ENCODE measurements at places on chromosomes 1 and 21.
A peak's percentile ranks its signal among the peaks of the same experiment; 100 is the strongest.

DNA sequence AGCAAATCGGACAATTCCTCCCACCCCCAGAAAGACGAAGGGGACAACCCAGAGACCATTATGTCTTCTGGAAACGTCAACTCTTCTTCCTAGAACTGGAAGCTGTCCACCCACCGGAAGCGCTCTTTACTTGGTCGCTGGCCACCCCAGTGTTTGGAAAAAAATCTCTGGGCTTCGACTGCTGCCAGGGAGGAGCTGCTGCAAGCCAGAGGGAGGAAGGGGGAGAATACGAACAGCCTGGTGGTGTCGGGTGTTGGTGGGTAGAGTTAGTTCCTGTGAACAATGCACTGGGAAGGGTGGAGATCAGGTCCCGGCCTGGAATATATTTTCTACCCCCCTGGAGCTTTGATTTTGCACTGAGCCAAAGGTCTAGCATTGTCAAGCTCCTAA lies 3.2 kb downstream of the S1PR1 start:
- peak; percentile 24 for DNase-seq

- DNase-seq = no peak
These were observed 42.7 kb downstream of the ST3GAL3 start for GRCh38 chr1:43750083-43750482.

- no peak for DNase-seq
These were observed 278.9 kb downstream of the SEC16B start for GRCh38 chr1:177690996-177691395.

DNA sequence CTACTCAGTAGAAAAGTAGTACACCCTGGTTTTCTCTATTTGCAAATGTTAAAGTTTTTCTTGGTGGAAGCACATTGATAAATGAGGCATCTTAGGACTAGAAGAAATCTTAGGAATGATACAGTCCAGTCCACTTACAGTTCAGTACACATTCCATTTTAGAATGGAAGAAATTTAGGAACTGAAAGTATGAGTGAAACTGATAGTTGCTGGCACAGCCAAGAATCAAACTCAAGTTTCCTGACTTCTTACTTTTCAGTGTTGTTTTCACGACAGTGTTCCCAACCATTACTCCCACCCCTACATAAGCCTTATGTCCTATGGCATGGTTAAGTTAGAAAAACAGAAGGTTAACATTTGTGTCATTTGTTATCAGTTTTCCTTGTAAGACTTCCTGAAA lies 258.5 kb downstream of the BACH1 start:
- DNase-seq = no peak

DNA sequence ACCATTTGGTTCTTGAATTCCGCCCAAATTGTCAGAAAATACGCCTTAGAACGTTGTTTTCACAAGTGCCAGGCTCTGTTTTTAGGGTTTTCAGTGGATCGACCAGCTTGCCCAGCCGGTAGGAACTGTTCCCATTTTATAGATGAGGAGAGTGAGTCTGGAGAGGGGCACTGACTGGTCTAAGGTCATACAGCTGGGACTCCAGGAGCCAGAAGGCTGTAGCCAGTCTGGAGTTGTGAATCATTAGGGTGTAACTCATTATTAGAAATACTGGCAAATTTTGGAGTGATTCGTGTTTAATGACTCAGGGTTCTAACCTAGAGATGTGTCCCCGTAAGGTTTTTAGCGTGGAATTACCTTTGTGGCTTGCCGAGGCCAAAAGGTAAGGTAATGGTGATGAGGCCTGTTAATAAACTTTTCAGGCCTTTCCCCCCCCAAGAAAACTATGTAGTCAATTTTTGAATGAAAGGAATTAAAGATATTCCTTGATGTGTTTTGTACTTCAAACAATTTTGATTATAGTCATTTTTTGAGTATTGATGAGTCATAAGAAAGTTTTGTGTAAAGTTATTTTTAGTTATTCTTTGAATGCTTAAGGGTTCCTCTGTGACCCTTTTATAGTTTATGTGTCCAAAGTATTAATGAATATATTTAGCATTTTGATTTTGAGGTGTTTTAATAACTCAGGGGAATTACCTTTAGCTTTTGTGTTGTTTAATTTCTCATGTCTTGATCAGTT lies 2.1 kb downstream of the DYRK1A start:
- DNase-seq = no peak

DNA sequence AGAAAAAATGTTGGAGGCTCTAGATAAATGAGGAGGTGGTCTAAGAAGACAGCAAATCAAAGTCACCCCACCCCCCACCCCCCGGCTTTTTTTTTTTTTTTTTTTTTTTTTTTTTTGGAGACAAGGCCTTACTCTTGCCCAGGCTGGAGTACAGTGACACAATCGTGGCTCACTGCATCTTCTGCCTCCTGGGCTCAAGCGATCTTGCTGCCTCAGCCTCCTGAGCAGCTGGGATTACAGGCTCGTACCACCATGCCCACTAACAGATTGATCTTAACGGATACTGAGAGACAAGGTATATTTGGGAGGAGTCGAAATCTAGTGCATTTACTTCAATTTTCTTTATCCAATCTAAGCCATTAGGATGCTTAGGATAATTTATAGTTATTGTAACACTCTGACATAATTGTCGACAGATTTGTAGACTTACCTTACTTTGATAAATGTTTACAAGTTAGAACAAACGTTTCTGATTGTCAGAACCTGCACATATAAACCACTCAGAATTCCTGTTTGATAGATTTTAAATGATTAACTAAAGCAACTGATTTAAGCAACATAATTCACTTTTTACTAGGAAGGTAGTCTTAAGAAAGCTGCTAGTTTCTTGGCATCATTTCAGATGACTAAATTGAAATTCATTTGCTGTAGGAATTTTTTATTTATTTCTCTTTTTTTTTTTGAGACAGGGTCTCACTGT lies 33.7 kb upstream of the NBL1 start:
- no peak for DNase-seq

DNA sequence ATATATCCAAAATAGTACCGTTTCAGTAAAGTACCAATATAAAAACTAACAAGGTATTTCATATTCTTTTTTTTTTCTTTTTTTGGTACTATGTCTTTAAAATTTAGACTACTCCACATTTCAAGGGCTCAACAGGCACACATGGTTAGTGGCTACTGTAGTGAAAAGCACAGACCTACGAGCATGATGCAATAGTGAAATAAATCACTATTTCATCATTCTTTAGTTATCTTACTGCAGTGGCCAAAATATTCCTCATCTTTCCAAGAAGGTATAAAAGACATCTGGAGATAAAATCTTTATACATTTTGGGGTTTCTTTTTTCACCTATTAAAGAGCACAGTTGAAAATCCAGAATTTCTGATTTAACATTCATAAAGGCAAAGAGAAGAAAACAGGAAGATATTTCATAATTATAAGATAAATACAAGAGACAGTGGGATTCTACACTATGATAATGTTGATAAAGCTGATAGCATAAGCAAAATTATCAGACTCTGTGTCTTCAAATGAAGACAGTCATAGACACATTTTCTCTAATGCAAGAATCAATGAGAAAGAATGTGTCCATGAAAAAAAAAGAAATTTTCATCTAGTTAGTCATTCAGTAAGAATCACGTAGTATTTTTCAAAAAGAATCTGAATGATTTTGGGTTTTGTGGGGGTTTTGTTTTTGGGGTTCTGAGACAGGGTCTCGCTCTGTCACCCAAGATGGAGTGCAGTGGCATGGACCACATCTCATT lies 41.9 kb downstream of the CEP170 start:
- no peak for DNase-seq

DNA sequence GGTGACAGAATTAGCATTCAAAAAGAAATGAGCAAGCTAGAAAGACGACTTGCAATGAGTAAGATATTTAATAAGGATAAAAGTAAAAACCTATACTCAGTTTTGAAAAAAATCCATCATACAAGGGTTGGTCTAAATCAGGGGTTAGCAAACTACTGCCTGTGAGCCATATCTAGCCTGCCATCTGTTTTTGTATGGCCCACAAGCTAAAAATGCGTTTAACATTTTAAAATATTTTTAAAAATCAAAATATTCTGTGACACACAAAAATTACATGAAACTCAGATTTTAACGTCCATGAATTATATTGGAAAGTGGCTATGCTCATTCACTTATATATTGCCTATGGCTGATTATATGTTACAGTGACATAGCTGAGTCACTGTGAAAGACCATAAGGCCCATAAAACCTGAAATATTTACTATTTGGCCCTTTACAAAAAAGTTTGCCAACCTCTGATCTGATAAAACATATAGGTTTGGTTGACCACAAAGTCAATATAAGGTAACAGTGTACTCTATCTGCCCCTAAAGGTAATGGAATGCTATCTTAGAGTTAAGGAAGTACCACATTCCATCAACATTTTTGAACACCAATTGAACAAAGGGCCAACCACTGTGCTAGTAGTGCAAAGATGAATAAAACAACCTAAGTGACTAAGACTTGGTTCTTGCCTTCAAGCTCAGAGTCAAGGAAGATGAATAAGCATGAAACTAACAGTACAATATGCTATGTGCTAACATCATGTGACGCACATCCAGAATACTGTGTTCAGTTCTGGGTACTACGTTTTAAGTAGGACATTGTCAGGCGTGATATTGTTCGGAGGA lies 3.2 kb downstream of the IFT25 start:
- no peak for DNase-seq

DNA sequence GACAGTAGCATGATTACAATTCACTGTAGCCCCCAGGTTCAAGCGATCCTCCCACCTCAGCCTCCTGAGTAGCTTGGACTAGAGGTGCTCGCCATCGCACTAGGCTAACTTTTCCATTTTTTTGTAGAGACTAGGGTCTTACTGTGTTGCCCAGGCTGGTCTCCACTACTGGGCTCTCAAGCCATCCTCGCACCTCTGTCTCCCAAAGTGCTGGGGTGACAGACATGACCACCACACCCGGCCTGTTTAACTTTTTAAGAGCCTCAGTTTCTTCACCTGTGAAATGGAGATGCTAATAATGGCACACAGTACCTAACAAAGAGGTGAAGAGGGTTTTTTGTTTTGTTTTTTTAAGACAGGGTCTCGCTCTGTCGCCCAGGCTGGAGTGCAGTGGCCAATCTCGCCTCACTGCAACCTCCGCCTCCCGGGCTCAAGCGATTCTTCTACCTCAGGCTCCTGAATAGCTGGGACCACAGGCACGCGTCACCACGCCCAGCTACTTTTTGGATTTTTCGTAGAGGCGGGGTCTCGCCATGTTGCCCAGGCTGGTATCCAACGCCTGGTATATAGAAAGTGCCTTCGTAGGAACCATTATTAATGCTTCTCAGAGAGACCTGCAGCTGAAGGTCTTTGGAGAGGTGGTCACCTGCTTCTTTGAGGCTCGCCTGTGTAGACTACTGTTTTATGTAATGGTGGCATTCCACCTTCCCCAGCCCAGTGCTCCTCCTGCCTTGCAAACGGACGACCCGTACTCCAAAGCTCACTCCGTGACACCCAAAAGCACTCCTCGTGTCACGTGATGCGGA lies 567 bp downstream of the PMVK start:
- no peak for DNase-seq

DNA sequence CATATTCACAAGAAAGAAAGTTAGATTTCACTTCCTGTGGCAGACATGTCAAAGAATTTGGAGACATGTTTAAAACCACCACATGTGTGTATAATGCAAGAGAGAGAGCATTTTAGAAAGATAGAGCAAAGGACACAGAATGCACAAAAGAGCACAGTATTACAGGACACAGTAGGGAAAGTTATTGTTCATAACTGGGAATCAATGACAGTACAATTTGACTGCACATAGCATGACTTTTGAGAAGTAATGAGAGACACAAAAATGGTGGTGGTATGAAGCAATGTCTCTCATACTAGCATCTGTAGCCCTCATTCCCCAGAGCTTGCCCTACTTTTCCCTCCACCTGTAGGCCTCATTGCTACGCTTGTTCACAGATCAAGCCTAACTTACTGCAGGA lies 499.2 kb downstream of the PTPRC start:
- no peak for DNase-seq

GRCh38 chr21:27648560-27648959 lies 681.7 kb upstream of the ADAMTS5 start:
- DNase-seq = no peak

Data from femur (tissue), 1 donor.